ENCODE measurements at places on chromosomes 11 and 22. TPM values are rescaled to one million over a fixed set of nuclear protein-coding genes. Genes with fewer than 3 reads are reported as not detected.

- DNase-seq = no peak
These were observed 8.5 kb downstream of the SWAP70 start for GRCh38 chr11:9672288-9672916.

DNA sequence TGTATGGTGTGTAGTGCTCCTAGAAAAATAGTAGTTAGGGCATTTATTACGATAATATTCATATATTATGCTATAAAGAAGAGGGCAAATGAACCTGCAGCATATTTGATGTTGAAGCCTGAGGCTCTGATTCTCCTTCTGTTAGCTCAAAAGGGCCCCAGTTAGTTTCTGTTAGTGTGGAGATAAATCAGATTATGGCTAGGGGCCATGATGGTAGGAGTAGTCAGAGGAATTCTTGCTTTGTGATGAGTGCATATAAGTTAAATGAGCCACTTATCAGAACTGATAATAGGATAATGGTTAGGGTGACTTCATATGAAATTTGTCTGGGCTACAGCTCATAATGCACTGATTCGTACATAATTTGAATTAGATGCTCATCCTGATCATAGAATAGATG lies 298.4 kb downstream of the DYNC2H1 start:
- DNase-seq = no peak

- DNase-seq = no peak
These were observed 10.6 kb upstream of the CDC42EP1 start for GRCh38 chr22:37549704-37550059.

DNA sequence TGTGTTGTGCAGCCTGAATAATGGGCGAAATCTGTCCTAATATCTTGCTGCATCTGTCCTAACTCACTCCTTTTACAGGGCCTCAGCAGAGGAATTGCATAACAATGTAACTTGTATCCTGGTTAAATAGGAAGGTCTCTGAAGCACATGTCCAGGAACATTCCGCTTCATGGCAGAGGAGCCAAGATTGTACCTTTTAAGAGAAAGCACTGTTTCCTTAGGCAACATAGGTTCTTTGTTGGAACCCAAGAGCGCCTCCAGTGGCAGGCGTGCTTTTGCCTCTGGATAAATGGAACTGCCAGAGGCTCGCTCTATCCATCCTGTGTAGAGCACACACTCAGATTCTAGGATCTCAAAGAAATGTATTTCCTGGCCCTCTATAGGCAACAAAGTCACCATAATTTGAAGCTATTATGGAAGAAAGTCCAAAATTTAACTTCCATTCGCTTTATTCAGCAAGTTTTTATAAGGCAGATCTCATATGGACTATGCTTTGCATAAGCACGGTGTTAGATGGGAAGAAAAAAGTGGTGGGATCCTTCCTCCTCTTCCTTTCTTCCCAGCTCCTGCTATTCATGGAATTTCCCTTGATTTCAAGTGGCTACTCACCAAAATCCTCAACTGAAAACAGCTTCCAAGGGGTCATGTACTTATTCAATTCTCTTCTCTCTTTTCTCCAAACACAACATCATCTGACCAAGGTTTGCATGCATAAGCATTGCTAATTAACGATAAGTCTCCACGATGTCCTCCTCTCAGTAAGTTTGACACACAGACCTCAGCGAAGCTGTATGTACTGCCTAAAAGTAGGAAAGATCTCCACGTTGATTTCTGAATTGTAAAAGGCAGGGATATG lies at the start of gene BLID:
Gene BLID (minus strand): TSS at position 692 of the 856 bp plus-strand sequence. CDS start 293 bp downstream, at position 399.
- no peak for DNase-seq

GRCh38 chr11:6812390-6813005 lies 13.0 kb upstream of the OR6A2 start:
- DNase-seq = peak; percentile 46

GRCh38 chr11:46944356-46945075 lies 8.0 kb downstream of the CSTPP1 start:
- no peak for DNase-seq

- peak; percentile 36 for DNase-seq
These were observed 9.5 kb downstream of the TNNT3 start for GRCh38 chr11:1928891-1929541.

DNA sequence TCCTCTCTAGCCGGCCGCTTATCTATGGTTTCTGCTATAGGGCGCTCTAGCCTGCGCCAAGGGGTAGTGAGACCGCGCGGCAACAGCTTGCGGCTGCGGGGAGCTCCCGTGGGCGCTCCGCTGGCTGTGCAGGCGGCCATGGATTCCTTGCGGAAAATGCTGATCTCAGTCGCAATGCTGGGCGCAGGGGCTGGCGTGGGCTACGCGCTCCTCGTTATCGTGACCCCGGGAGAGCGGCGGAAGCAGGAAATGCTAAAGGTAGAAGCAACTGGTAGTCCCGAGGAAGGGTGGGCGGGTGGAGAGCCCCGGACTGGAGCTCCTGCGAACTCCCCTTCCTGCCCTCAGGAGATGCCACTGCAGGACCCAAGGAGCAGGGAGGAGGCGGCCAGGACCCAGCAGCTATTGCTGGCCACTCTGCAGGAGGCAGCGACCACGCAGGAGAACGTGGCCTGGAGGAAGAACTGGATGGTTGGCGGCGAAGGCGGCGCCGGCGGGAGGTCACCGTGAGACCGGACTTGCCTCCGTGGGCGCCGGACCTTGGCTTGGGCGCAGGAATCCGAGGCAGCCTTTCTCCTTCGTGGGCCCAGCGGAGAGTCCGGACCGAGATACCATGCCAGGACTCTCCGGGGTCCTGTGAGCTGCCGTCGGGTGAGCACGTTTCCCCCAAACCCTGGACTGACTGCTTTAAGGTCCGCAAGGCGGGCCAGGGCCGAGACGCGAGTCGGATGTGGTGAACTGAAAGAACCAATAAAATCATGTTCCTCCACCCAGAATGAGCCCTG lies at the start of the genes LBHD1 and UQCC3:
Gene LBHD1 (minus strand): TSS at position 660 of the 782 bp plus-strand sequence. CDS start 2,236 bp downstream, outside the sequence.
Gene UQCC3 (plus strand): TSS at position 66 of the 782 bp plus-strand sequence. CDS start 73 bp downstream, at position 139.
- DNase-seq = peak; percentile 96

- no peak for DNase-seq
These were observed 2.0 kb downstream of the GTF2H1 start for GRCh38 chr11:18324381-18324780.

DNA sequence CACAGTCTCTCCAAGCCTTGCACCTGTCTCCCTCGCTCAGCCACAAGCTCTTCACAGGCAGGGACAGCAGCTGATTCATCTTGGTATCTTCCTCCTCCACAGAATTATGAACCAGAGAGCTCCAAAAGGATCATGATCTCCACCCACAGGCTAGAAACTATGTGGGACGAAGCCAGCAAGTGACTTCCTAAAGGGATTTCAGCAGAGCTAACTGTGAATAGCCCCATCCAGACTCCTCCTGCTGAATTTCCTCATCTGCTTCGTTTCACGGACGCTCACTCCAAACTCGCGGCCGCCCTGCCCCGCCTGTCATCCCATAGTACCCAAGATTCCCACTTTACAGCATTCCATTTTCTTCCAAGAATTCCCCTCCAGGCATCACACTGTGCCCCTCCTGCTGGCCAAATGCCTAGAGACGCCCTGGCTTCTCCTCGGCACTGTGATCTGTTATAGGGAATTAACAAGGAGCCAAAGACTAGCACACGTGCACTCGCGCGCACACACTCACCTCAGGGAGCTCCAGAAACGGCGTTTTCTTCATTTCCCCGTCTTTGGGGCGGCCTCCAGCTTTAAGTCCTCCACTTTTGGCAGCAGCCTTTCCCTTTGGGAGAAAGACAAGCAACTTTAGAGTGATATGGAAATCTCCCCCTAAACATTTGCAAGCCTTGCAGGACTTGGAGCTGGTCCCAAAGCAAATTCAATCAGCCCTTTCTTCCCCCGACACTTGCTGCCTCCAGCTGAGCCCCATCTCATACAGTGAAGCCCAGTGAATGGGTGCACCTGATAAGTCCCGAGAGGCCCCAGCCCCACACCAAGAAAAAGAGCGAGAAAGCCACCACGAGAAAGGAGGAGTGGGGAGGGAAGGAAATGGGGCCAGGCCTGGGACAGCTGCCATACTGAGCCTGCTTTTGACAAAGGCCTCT lies 35.5 kb downstream of the SPATA19 start:
- peak; percentile 26 for DNase-seq

DNA sequence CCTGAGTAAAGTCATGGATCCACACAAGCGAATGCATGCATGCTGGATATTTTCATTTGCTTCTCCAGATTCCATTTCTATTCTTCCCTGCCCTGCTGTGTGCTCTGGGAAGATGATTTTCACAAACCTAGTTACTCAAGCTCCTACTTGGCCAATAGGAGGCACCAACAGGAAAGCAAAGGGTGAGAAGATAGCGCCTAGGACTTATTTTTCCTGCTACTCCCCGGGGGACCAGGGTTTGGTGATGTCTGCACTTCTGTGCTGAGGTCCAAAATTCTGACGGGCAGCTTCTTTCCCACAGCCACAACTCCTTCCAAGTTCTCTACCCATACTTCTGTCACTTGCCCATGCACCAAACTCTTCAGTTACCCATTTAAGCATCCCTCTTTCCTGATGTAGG lies 509.3 kb upstream of the TENM4 start:
- no peak for DNase-seq

DNA sequence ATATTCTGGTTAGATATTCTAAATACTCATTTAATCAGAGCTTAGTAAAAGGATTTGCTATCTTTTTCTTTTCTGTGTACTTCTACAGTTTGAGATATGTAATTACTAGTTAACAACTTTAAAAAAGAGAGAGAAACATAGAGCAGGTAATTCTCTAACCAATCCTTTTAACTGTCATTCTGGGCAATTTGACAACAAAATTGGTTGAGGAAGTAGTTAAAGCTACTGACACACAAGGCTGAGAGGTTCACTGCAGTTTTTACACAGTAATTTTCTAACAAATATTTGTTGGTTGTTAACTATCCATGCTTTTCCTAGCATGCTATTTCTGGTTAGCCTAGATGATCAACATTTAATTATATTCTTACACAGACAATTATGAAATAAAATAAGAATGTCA lies 3.6 kb downstream of the SOX6 start:
- no peak for DNase-seq

DNA sequence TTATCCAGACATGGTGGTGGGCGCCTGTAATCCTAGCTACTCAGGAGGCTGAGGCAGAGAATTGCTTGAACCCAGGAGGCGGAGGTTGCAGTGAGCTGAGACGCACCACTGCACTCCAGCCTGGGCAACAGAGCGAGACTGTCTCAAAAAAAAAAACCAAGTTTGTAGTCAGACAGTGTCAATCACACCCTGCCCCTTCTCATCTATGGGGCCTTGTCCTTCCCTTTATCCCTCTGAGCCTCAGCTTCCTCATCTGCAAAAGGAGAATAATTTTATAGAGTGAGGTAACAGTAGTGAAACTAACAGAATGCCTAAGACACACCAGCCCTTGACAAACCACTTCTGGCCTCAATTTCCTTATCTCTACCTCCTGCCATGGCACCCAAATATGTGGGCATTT lies 10.7 kb downstream of the BCL9L start:
- DNase-seq = no peak

DNA sequence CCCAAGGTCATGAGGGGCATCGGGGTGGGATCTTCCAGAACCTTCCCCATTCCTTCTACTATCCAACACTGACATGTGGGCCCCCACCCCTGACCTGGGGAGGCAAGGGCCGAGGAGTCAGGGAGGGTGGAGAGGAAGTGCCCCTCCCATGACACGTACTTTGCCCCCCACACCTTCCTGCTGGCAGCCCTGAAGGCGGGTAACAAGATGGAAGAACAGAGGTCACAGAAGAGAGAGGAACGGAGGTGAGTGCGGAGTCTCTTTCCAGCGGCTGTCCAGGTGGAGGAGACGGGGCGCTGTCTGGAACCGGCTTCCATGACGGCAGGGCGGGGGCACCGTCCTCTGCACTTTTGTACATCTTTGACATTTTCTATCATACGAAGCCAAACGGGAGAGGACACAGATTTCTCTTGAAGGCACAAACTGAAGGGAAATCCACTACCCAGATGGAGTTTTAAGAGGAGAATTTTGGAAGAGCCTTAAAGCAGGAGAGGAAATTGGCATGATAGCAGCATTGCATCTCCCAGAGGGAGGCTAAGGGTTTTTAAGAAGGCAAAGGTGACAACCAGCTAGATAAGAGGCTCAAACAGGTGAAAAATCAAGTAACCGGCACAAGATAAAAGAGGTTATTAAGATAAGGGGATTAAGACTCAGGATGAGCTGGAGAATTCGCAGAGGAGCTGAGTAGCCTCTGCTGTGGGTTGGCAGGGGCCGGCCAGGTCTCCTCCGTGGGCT lies 16.7 kb downstream of the OSBPL5 start:
- DNase-seq = no peak

DNA sequence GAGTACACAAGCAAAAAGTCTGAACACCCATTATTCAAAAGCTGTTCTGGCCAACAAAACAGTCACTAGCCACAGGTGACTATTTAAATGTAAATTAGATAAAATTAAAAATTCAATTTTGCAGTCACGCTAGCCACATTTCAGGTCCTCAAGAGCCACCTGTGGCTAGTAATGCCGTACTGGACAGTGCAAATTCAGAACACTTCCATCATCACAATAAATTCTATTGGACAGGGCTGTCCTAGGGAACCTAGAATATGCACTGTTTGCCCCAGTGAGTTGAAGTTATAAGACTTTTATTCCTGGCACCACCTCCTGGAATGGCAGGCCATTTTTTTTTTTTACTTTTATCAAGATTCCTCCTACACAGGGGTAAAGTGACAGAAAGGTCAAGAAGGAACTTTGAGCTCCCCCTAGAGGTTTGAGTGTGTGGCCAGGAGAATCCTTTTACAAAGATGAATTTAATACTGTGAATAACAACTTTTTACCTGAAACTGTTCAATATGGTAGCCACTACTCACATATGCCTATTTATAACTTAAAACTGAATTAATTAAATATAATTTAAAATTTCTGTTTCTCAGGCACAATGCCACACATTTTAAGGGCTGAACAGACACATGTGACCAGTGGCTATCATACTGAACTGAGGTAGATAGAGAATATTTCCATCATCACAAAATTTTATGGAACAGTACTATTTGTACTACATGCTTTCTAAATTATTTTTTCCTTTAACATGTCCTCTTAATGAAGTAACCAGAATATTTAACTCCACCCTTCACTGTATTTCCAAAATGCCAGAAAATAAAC lies 6.5 kb downstream of the MSANTD2 start:
- no peak for DNase-seq

DNA sequence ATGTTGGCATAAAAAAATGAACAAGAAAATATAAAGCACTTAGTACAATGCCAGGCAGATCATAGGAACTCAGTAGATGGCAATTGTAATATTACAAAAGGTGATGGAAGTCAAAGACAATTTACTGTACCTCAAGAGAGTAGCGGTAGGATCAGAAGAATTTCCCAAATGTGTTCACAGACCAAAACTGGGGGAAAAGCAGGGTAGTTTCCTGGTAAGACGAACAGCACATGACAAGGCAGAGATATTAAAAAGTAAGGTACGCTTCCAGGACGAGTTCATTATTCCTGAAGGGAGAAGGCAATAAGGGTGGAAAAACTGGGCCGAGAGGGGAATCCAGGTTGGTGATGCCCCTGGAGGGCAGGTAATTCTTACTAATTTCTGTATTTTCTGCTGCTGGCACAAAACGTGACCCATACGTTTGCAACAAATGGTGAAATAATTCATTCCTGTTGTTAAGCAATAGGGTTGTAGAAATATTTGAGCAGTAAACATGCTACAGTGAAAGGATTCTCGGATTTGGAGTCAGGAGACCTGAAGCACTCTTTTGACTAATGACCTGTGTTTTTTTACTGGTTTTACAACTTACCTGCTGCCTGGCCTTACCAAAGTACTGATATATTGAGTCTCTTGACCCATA lies 786 bp upstream of the ANKRD42 start:
- DNase-seq = no peak

Gene PATZ1
- 27.4 TPM for total RNA-seq

Gene HIPK3
- 33.6 TPM for total RNA-seq

Gene DCDC1
- total RNA-seq = 0.07 TPM

Gene MUC5AC
- total RNA-seq = not detected

Gene GPR83
- total RNA-seq = 0.05 TPM

Gene MIAT
- total RNA-seq = 125 TPM

Gene LIF
- total RNA-seq = 304 TPM

Gene TRPC6
- not detected for total RNA-seq

Gene TESMIN
- total RNA-seq = 11.8 TPM

Measured in activated CD8-positive, alpha-beta memory T cell treated with anti-CD3 and anti-CD28 coated beads, Interleukin-2, amount 10 ng/mL, durations not matched to agents 7 days and 5 days (primary cell).